ENCODE measurements at places on chromosomes 4 and X. TPM values are rescaled to one million over a fixed set of nuclear protein-coding genes. Genes with fewer than 3 reads are reported as not detected.

DNA sequence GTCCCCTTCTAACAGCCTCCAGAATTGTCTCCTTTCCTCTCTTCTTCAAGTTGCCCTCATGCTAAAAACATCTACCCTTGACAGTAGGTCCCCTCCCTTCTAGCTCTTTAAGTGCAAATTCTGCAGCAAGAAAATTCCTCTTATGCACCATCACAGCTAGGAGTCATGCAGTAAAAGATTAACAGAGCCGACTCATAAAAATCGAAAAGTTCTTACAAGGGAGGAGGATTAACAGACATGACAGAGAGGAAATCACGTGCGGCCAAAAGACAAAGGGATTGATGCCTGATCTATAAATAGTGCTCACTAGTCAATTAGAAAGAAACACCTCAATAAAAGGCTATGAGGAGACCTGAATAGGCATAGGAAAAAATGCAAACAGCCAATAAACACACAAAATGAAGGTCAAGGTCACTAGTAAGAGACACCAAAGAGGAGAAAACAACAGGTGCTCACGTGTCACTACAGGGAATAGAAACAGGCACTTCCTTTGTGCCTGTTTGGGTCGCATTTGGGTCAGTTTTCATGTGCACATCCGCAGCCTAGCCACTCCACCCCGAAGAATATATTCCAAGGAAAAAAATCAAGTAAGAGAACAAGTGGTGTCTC is 3.4 kb downstream of the RNF212 start:
- no peak for DNase-seq

- DNase-seq: no peak
Measured at GRCh38 chr4:56245547-56246232, 141.6 kb downstream of the AASDH start.

DNA sequence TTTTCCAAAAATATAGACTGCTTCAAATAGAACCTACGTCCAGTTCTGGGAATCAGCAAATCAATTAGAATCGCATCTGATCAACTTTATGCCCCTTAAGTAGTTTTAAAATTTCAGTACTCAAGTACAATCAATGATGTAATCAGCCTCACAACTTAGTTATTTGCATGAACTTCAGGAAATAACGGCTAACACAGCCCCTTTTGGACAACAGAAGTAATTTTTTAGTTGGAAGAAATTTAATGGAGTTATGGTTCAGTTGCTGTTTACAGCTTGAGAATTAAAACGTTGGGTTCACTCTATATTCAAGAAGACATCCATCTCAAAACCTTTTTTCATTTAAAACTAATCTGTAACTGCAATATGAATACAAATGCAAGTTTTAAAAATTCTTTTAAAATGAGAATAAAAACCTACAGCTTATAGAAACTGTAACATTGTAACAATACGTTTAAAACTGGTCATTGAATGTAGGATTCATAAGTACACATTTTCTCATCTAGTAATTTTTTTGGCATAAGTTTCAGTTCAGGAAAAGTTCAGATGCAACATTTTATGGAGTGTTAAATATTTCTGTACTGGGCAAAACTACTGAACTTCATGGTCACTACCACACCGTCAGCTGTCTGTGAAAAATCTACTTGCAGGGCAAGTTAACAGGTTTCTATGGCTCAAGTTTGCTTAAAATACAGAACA is 956 bp downstream of the TAPT1 start:
- no peak for DNase-seq

- no peak for DNase-seq
Measured at GRCh38 chrX:100946299-100946927, 17.7 kb upstream of the XKRX start.

NOX1 gene
- total RNA-seq: 1.3 TPM

DNA sequence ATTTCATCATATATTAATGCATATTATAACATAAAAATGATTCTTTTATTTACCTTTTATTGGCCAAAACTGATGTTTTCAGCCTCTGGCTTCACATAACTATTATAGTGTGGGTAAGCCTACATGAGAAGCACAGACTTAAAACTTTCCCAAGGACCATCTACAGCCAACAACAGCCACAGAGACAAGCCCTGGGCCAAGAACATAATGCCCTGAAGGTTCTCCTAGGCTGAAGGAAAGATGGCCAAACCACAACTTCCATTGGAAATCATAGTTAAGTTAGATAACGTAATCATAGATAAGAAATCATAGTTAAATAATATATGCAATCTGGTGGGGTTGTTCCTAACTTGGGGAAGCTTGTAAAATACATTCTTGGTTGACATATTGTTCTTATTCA is 280.0 kb upstream of the EMCN start:
- no peak for DNase-seq

PDGFC gene
- 73.5 TPM for total RNA-seq

DNA sequence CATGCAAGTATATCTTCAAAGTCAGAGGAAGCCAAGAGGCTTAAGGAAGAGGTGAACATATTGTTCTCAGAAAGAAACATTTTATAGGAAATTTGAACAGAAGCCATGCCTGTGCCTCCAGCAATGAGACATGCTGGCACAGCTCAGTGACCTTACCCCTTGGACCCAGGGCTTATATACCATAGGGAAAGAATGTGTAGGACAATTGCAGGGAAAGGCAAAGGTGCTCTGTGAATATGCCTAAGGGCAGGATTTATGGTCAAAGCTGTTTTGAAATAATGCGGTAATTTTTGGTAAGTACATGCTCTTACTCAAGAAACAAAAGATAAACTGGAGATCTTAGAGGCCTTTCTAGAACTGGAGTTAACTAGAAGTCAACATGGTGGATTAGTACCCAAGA is 568.8 kb downstream of the GRID2 start:
- no peak for DNase-seq

SLC9A7 gene
- total RNA-seq: 4.1 TPM

DNA sequence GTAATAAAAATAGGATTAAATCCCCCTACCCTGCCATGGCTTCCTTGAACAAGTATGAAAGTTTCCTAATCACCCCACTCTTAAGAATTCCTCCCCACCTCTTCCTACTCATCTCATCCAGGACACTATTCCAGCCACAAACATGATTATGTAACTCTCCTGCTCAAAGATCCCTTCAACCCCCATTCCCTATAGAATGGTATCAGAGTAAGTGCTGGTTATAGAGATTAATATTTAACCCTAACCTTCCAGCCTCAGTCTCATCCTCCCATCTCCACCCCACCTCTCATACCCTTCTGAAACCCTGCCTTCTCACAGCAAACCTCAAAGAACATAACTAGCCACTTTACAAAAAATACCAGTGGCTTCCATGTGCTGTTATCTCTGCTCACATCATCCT is 155.1 kb downstream of the PPP3CA start:
- no peak for DNase-seq

ELOVL6 gene
- 16.8 TPM for total RNA-seq

TBC1D9 gene
- total RNA-seq: 68.0 TPM

GRCh38 chrX:108322234-108322633 is 116.0 kb downstream of the COL4A6 start:
- DNase-seq: no peak

- DNase-seq: no peak
Measured at GRCh38 chrX:54182194-54182863, 725 bp downstream of the FAM120C start.

DNA sequence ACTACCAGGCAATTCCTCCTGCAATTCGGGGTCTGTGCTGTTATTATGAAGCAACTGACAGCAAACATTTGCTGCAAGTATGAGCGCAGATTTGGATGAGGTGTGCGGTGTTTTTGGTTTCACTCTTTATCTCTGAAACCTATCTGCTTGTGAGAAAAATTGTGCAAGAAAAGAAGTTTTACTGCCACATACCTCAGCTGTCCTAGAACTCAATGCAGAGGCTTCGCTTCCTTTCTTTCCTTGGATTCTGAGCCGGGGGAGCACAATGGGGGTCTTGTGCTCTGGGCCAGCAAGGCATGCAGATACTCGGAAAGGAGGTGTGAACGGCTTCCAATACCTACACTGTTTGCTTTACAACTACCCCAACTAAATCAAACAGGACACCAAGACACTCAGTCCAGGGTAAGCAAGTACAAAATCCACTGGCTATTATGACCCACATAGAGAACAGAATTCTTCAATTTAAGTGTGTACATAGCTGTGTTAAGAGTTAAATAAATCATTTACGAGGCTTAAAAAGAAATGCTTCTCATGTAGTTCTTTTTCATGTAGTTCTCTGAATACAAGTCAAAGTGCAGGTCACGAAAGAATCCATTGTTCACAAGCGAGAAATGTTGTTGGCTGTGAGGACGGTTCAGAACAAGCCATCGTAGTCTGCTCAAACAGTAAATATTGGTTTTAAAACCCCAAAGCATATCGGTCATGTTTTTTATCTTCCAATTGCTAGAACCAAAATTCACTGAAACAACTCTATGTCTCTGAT is 1.1 kb downstream of the SORBS2 start:
- no peak for DNase-seq

RAPGEF2 gene
- 78.7 TPM for total RNA-seq

SPANXN3 gene
- total RNA-seq: not detected

DNA sequence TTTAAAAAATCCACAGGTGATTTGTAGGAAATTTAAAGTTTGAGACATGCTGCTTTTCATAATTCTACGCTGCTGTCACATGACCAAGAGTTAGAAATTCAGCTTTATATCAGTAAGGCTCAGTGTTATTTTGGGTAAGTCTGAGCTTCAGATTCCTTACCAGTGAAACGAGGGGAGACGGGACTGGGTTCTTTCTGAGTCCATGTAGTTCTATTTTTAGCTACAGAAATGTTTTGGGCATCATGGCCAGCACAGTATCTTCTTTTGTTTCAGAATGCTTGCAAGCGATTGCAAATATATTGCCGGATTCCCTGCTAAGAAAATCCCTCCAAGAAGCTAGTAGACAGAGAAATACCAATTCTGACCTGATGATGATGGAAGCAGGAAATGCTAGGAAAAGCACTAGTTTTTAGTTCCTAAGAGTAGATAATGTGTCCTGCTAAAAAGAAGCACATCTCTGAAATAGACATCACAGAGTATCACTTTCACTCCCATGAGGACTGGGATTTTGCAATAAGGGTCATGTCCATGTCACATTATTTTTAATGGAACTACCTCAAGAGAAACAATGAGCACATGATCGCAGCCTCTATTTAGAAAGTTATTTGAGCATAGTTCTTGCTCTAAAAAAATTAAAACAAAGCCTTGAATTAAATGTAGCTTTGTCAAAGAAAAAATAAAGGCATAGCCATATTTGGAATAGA is 10.9 kb downstream of the ATP1B4 start:
- DNase-seq: no peak

DNA sequence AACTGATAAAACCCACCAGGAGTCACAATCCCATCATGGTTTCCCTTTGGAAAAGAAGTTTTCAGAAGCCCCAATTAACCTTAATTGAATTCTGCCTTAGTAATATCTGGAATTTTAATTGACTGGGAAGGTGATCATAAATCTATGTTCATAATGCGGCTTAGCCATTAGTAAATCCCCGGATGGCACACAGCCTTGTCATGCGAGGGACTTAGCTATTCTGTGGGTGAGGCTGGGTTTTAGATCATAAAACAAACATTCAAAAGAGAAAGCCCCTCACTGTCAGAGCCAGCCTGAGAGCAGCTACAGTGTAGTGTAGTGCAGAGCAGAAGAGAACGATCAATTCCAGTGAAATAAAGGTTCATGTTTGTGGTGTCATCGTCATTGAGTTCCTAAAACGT is 124.0 kb upstream of the NOCT start:
- DNase-seq: no peak

GRCh38 chrX:131958724-131959123 is 64.4 kb upstream of the STK26 start:
- no peak for DNase-seq

PCDH18 gene
- total RNA-seq: 227 TPM

TRPC5OS gene
- not detected for total RNA-seq
